NCI-H2081 treated with DMSO at 0.1 percent for 48 hours (cell line): ENCODE measurements at places on chromosomes 1 and 21.

DNA sequence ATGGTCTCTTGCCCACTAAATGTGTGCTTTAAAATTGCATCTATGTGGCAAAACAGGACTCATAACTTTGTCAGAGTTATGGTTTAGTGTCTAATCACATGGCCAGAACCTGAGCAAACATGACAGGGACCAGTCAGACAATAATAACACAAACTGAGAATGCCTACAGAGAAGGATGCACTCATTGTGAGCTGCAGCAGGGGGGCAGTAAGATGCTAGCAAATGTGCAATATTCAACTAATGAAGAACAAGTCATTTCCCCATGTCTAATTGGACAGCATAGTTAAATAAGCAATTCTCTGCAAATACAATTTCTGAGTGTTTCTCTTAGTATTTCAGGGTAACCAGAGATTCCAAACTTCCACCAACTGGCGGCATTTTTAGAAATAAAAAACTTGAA lies 30.8 kb downstream of the SPAG17 start:
- no peak for DNase-seq

DNA sequence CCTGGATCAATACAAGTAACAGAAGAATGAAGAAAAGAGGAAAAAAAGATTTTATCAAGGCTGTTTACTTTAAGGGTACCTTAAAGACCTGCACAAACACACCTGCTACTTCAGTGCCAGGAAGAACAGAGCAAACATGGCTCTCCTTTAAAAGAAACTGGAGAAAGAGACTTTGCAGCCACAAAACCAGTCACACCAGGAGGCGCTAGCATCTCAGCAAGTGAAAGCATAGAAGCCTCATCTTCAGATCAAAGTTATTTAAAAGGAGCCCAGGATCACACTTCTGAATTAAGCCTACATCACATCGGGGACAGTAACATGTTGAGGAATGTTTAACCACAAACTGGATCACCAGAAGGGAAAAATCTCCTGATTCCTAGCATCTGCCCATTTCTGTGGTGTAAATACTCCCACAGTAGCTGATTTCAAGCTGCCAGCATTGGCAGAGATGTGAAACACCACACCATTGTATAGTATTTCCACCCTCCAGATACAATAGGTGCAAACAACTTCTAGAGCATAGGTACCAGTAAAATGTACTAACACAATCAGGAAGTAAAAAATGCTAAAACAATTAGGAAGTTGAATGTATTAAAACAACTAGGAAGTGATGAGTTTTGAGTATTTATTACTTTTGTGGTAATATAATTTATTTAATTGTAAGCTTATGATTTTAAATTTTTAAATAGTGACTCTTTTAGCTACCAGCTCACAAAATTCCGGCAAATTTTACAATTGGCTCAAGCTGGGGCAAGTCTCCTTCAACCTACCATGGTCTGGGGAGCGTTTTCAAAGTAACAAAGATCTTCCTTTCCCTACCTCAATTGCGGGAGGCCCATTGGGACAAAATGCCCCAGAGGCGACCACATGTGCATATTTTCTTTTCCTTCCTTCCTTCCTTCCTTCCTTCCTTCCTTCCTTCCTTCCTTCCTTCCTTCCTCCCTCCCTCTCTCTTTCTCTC lies 105.3 kb upstream of the CLDN14 start:
- no peak for DNase-seq

DNA sequence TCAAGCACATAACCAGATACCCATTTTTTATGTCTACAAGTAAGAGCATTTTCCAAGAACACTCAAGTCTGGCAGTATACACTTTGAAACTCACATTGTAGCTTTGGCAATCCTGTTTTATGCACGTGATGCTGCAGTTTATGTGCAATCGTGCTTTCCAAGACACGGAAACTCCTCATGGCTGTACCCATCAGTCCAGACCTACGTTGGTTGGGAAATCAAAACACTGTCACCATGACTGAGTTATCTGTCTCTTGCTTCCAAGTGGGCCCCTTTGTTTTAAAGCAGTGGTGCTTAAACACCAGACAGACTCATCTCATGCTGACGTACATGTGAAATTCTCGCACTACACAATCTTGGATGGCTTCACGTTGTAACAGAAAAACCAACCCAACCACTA lies 192.8 kb downstream of the LTN1 start:
- DNase-seq: no peak

DNA sequence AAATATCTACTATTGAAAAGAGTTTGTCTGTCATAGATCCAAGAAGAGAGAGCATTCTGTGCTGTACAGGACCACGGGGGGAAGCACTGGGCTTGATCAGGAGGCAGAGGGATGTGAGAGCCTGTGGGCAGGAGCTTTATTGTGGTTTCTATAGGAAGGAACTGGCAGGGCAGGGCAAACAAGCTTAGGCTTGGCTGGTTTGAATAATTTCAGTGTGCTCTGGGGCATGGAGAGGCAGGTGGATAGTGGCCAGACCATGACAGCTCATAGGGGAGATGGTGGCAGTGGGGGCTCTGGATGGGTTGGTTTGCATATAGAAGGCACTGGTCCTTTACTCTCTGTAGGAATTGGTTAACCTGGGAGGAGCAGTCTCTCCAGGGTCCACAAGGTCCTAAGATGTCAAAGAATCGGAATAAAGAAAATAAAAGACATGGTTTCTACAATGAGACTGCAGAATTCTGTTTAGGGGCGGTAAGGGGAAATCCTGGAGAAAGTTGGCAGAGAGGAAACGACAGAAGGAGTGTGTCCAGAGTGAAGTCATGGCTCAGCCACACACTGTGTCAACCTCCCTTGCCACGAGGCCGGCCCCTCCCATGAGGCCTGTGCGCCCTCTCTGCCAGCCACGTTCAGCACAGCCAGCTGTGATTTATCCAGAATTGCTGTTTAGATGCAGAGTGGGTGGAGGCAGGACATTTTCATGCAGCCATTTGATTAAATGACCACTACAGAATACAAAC lies 81.7 kb upstream of the PGBD5 start:
- no peak for DNase-seq

DNA sequence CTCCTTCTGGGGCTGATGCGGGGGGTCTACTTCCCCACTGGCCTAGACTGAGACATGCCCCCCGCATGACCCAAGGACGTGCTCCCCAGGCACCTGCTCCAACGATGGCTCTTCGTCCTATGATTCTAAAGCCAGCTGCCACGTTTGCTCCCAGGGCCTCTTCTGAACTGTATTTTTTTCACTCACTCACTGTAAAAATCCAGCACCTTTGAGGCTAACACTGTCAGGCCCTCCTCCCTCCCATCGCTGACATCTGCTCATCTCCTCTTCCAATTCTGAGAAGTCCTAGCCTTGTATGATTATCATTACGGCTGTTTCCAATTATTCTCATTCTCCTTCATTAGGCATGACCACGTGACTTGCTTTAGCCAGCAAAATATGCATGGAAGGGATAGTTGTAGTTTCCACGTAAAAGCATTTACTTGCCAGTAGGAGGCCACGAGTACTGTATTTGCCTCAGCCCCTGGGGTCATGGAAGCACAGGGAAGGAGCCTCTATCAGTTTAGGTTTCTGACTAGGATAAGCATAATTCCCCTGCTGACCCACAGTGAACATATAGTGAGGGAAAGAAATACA lies 19.1 kb upstream of the EDN2 start:
- no peak for DNase-seq

GRCh38 chr1:116448785-116449385 lies 75.8 kb downstream of the ATP1A1 start:
- DNase-seq: no peak

GRCh38 chr1:10237157-10237539 lies 26.8 kb downstream of the KIF1B start:
- DNase-seq: no peak

DNA sequence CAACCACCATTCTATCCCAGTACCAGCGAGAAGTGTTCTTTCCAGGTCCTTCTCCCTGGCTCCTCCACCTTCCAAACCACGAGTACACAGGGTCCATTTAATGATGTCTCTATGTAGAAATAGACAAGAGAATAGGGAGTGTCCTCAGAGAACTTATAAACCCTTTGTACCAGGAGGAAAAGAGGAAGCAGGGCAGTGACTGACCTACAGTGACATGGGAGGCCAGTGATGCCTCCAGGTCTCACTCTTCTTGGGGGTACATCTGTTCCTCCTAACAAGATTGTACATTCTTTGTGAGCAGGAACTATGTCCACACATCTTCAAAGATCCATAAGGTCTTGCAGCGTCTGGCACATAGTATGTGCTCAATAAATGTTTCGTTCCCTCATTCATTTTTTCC lies 18.7 kb upstream of the FMOD start:
- DNase-seq: no peak

DNA sequence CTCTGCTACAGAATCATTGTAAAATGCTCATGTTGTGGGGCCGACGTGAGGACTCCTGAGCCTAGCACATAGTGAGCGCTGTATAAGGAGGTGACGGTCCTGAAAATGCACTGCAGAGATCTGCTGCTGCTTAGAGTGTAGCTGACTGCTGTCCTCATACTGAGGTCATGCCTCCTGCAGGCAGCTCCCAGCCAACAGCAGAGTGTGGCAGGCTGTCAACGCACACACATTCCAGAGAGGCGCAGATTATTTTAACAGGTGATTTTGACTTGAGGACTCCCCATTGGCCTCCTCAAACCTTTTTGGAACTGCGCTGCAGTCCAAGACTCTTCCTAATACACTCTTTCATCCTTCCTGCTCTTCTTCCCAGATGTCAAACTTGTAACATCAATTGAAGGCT lies 119.8 kb upstream of the KCNJ6 start:
- DNase-seq: no peak

GRCh38 chr1:158227904-158228623 lies 26.2 kb upstream of the CD1A start:
- DNase-seq: no peak

- no peak for DNase-seq
These were observed 54.5 kb downstream of the ATP5PO start for GRCh38 chr21:33861125-33861524.

DNA sequence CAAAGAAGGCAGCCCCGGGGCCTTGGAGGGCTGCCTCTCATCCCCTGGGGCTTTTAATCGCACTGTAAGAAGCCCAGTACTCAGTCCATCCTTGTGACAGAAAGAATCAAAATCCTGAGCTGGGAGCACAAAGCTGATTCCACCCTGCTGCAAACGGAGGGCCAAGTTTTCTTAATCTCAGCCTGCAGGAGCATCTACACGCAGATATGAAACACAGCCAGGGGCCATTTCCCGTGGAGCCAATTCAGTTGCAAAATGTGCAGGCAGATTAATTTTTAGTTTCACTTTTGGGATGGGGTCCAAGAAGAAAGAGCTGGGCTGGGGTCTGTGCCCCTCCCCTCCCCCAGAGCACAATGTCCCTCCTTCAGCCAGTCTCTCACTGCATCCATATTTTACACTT lies 4.4 kb downstream of the LYPD8 start:
- DNase-seq: no peak

- DNase-seq: no peak
These were observed 904 bp upstream of the FHL3 start for GRCh38 chr1:38006008-38006828.

GRCh38 chr1:208280681-208281450 lies 36.7 kb upstream of the PLXNA2 start:
- no peak for DNase-seq

- DNase-seq: no peak
These were observed 34.6 kb upstream of the NID1 start for GRCh38 chr1:236099355-236099974.

DNA sequence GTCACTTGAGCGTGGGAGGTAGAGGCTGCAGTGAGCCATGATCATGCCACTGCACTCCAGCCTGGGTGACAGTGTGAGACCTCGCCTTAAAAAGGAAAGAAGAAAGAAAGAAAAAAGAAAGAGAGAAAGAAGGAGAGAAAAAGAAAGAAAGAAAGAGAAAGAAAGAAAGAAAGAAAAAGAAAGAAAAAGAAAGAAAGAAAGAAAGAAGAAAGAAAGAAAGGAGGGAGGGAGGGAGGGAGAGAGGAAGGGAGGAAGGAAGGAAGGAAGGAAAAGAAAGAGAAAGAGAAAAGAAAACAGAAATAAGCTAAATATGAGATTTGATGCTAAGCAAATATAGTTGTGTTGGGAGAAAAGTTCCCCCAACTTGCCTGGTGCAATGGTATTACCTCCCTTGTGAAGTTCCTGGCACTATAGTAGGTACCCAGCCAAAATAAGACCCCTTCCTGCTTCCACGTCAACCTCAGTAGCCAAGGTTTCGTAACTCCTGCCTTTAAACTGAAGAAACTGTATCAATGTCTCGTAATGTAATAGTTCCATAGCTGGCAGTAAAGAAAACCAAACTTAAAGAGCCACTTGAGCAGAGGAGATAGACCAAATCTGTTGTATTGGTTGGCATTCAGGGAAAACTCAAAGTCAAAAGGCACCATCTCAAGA lies 88.1 kb upstream of the HNRNPU start:
- no peak for DNase-seq

- DNase-seq: no peak
These were observed 30.4 kb downstream of the RRP1 start for GRCh38 chr21:43819511-43820405.

- DNase-seq: no peak
These were observed 4.1 kb downstream of the TAGLN2 start for GRCh38 chr1:159921251-159921650.

GRCh38 chr1:79982211-79982610 lies 975.7 kb upstream of the ADGRL4 start:
- no peak for DNase-seq

DNA sequence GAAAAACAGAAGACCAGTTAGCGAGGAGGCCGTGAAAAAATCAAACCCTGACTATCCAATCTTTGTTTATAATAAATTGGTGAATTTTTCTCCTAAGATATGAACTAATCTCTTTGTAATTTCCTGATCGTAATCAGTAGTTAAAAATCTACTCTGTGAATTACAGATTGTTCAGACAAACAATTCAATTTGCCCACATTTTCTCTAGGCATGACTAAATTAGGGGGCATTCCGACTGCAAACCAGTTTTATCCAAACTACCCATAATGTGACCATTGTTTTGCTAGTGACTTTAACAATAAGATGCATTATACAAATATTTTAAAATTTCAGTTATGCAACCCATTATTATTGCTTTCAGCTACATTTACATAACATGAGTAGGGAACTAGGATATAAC lies 546.9 kb upstream of the ADAMTS5 start:
- no peak for DNase-seq

DNA sequence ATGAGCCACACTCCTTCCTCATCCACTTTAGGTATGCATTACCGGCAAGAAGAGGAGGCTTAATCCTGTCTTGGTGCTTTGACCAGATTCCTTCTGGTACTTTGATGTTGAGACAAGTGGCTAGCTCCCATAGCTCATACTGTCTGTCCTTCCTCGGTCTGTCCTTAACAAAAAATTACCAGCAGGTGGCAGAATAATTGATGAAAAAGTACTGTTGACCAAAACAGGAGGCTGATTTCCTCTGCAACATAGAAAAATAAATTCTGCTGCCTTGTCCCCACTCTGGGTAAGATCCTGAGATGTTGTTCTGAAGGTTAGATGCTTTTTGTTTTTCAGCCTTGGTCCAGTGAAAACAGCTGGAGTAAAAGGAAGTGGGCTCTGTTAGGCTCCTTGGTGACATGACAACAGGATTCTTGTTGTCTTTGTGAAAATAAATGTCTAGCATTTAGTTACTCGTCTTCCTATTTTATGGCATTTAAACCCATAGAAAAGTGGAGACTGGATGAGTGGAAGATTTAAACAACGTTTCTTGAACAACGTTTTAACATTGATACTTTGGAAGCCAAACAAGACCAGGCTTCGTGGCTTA lies 11.2 kb upstream of the HJV start:
- peak; percentile 20 for DNase-seq

GRCh38 chr1:88799491-88799890 lies 91.9 kb downstream of the GTF2B start:
- no peak for DNase-seq
